ENCODE measurements at places on chromosomes 5 and 9.

GRCh38 chr9:89052470-89053097 lies 61.3 kb downstream of the S1PR3 start:
- H3K27ac ChIP-seq, result no peak overlapping the region
- H3K27me3 ChIP-seq, result no peaks in the 10 kb centered on the region
- no peaks in the 10 kb centered on the region for H3K36me3 ChIP-seq
- no peaks in the 10 kb centered on the region for H3K4me1 ChIP-seq

GRCh38 chr5:23977365-23977764 lies 470.0 kb downstream of the PRDM9 start:
- DNase-seq, result no peak
- no peaks in the 10 kb centered on the region for H3K4me1 ChIP-seq
- H3K27me3 ChIP-seq, result no peaks in the 10 kb centered on the region
- no peak overlapping the region for H3K4me3 ChIP-seq

- H3K27me3 ChIP-seq, result peaks cover 31% of the 10 kb centered on the region
- H3K4me1 ChIP-seq, result peaks cover 13% of the 10 kb centered on the region
- no peak for DNase-seq
- H3K36me3 ChIP-seq, result peaks cover under 1% of the 10 kb centered on the region
These were observed 19.6 kb downstream of the CRB2 start for GRCh38 chr9:123375469-123376132.

DNA sequence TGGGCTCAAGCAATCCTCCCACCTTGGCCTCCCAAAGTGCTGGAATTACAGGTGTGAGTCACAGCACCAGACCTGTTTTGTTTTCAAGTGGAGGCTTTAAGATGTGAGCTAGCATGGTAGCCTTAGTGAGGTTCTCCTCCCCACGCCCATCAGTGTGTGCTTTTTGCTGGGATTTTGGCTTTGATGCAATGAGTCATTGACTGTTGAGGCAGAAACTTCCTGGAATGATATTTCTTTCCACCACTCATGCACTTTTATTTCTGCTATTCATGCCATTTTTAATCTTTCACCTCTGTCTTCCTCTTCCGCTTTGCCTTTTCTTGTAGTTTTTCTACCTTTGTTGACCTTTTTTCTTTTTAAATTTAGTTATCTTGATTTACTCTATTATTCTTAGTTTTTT lies 4.2 kb upstream of the NFIL3 start:
- peaks cover 2% of the 10 kb centered on the region for H3K27me3 ChIP-seq
- H3K27ac ChIP-seq, result no peak overlapping the region
- no peak overlapping the region for H3K4me3 ChIP-seq
- no peaks in the 10 kb centered on the region for H3K4me1 ChIP-seq
- DNase-seq, result no peak

DNA sequence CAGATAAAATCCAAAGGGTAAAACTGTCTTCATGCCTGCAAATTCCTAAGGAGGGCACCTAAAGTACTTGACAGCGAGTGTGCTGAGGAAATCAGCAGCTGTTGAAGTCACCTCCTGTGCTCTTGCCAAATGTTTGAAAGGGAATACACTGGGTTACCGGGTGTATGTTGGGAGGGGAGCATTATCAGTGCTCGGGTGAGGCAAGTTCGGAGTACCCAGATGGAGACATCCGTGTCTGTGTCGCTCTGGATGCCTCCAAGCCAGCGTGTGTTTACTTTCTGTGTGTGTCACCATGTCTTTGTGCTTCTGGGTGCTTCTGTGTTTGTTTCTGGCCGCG lies 727 bp upstream of the ADRB2 start:
- peaks cover 2% of the 10 kb centered on the region for H3K4me1 ChIP-seq
- H3K27ac ChIP-seq, result no peak overlapping the region
- peak overlapping the region; percentile 81 for H3K4me3 ChIP-seq
- DNase-seq, result no peak
- H3K36me3 ChIP-seq, result no peaks in the 10 kb centered on the region

DNA sequence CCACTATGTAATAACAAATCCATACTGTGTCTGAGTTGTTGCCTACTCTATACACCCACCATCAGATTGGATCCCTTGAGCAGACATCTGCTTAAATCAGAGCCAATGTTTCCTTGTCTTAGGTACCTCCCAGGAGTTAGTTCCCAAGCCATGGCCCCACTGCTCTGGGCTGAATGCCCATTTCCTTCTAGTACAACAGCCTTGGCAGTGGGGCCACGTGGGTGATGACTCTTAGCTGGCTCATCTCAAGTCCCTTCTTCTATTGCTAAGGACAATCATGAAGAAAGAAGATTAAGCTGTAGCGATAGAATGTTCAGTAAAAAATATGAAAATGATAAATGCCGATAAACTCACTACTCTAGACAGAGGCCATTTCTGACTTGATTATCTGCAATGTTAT lies 16.6 kb downstream of the PTGR1 start:
- no peak for DNase-seq
- no peaks in the 10 kb centered on the region for H3K27me3 ChIP-seq
- no peak overlapping the region for H3K27ac ChIP-seq
- no peaks in the 10 kb centered on the region for H3K4me1 ChIP-seq
- H3K4me3 ChIP-seq, result no peak overlapping the region

- H3K27ac ChIP-seq, result no peak overlapping the region
- no peak overlapping the region for H3K4me3 ChIP-seq
- no peaks in the 10 kb centered on the region for H3K36me3 ChIP-seq
These were observed 88.2 kb upstream of the FAM174A start for GRCh38 chr5:100446879-100447430.

GRCh38 chr5:67246108-67246507 lies 49.5 kb upstream of the CD180 start:
- no peaks in the 10 kb centered on the region for H3K36me3 ChIP-seq
- no peaks in the 10 kb centered on the region for H3K4me1 ChIP-seq
- H3K27me3 ChIP-seq, result no peaks in the 10 kb centered on the region
- DNase-seq, result no peak

DNA sequence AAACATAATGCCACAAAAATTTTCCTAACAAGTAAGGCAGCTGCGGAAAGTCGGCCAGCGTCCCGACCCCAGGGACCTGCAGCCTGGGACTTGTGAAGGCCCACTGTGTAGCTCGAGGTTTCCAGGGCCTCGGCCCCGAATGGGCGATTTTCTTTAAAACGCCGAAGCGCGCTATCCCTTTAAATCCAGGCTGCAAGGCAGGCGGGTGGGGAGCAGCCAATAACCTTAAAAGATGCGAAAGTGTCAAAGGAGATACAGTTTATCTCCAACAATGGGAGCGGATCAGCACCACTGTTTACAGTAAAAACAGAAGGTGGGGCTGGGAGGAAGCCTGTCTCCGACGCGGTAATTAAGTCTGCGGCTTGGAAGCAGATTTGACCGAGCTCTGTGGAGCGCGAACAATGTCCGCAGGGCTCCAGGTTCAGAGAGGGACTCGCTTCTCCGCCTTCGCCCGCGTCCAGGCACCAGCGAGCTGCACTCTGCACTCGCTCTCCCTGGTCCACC lies 1.7 kb upstream of the ZSWIM6 start:
- no peak overlapping the region for H3K27ac ChIP-seq
- peaks cover 16% of the 10 kb centered on the region for H3K4me1 ChIP-seq
- H3K36me3 ChIP-seq, result no peaks in the 10 kb centered on the region
- DNase-seq, result no peak

- H3K4me3 ChIP-seq, result peak overlapping the region; percentile 5
- H3K4me1 ChIP-seq, result peaks cover 28% of the 10 kb centered on the region
- no peak for DNase-seq
- 0 out of 2 replicates have a peak overlapping the region, but pooled peaks have one; percentile 39 for H3K27ac ChIP-seq
These were observed 77.3 kb downstream of the LRSAM1 start for GRCh38 chr9:127528422-127529251.

DNA sequence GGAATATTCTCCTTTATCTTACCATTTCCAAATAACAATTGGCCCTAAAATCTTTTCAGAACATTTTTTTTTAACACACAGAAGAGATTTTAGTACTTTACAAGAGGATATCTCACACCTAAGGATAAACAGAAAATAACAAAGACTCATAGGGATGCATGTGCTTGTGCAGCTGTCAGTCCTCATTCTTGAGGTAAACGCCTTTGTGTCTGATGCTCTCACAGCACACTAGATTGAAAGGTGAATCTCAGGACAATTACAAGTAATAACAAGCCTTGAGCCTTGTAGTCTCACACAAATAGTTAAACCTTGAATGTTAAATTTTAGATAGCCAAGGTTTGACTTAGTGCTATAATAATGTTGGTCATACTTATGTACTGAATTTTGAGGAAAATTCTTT lies 439.2 kb downstream of the PTPRD start:
- DNase-seq, result no peak
- H3K27me3 ChIP-seq, result no peaks in the 10 kb centered on the region
- H3K36me3 ChIP-seq, result no peaks in the 10 kb centered on the region

- H3K27me3 ChIP-seq, result no peaks in the 10 kb centered on the region
- no peak for DNase-seq
- H3K36me3 ChIP-seq, result no peaks in the 10 kb centered on the region
- H3K4me3 ChIP-seq, result no peak overlapping the region
These were observed 823.2 kb downstream of the TLE1 start for GRCh38 chr9:80866121-80866520.

DNA sequence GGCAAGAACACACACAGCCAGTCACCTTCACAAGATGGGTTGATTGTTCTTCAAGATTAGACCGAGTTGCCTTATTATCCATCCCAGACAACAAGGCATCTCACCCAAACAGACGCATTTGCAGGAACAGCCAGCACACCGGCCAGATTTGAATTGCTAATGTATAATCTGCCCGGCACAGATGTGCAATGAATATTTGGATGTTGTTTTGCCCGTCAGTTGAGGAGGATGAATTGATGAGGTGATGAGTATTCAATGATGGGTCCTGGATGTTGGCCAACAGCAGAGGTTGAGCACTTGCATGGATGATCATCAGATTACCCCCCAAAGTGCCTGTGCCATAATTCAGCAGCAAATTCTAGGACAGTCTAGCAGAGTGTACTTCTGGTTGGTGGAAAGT lies 20.1 kb downstream of the ALG2 start:
- 0 out of 2 replicates have a peak, but pooled peaks cover 1% of the 10 kb centered on the region for H3K4me1 ChIP-seq
- no peak for DNase-seq
- H3K4me3 ChIP-seq, result no peak overlapping the region
- no peak overlapping the region for H3K27ac ChIP-seq
- H3K36me3 ChIP-seq, result no peaks in the 10 kb centered on the region

GRCh38 chr9:78986446-78986845 lies 585.3 kb upstream of the TLE4 start:
- peaks cover 7% of the 10 kb centered on the region for H3K4me1 ChIP-seq
- H3K36me3 ChIP-seq, result no peaks in the 10 kb centered on the region
- no peak overlapping the region for H3K4me3 ChIP-seq
- H3K27me3 ChIP-seq, result no peaks in the 10 kb centered on the region
- no peak for DNase-seq
- H3K27ac ChIP-seq, result no peak overlapping the region

- H3K27me3 ChIP-seq, result no peaks in the 10 kb centered on the region
- H3K36me3 ChIP-seq, result no peaks in the 10 kb centered on the region
- H3K4me1 ChIP-seq, result no peaks in the 10 kb centered on the region
- H3K4me3 ChIP-seq, result no peak overlapping the region
- no peak for DNase-seq
These were observed 3.8 kb downstream of the SPINK6 start for GRCh38 chr5:148206620-148207019.

- H3K36me3 ChIP-seq, result peaks cover 2% of the 10 kb centered on the region
- no peak for DNase-seq
- H3K27ac ChIP-seq, result no peak overlapping the region
These were observed 87.1 kb downstream of the ANXA2R start for GRCh38 chr5:42953041-42953440.

DNA sequence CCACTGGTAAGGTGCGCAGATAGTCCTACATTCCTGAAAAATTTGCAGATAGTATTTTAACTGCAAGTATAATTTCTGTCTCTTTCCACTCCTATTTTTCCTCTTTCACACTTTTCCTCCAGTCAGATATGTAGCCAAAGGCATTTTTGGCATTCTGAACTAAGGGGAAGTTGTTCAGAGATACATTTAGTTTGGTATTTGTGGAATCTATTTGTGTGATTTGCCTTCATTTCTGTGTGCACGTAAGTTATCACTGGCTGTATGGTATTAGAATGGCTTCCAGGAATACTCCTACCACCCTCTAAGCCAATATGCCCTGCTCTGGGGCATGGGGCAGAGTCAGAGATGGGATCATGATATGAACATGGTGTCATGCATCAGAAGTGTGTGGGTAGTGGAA lies 45.8 kb upstream of the GRAMD2B start:
- H3K36me3 ChIP-seq, result no peaks in the 10 kb centered on the region
- H3K27ac ChIP-seq, result no peak overlapping the region
- no peak for DNase-seq
- H3K4me3 ChIP-seq, result no peak overlapping the region

GRCh38 chr5:176389135-176390123 lies 878 bp downstream of the HIGD2A start:
- H3K4me1 ChIP-seq, result peaks cover 3% of the 10 kb centered on the region
- peak overlapping the region; percentile 96 for H3K4me3 ChIP-seq
- no peaks in the 10 kb centered on the region for H3K27me3 ChIP-seq
- peak overlapping the region; percentile 90 for H3K27ac ChIP-seq
- no peak for DNase-seq

DNA sequence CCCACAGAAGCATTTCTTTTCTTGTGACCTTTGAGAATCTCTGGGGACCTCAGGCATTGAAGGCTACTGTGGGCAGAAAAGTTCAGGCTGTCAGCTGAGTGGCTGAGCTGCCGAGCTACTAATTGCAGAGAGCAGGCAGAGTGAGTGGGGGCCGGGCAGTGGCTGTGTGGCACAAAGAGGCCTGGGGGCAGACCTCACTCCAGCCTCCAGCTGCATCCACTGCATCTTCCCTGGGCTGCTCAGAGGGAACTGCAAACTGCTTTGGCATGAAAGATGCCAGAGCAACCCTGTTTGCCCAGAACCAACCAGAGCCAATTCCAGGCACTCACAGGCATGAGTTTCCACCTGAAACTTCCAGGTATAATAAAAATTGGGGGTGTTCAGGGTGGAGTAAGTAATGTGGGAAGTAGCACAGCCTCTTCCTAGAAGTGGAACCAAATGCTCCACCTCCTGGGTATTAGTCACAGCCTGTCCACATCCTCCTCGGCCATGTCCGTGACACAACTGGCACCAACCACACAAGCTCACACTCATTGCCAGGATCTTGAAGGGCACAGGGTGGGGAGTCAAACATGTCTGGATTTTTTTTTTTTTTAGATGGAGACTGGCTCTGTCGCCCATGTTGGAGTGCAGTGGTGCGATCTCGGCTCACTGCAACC lies 548.9 kb downstream of the BNC2 start:
- no peaks in the 10 kb centered on the region for H3K4me1 ChIP-seq
- no peaks in the 10 kb centered on the region for H3K36me3 ChIP-seq
- no peak overlapping the region for H3K4me3 ChIP-seq
- H3K27ac ChIP-seq, result no peak overlapping the region
- no peak for DNase-seq
- no peaks in the 10 kb centered on the region for H3K27me3 ChIP-seq
